ENCODE measurements at places on chromosomes 13 and 19.

GRCh38 chr13:77053192-77053591 is 26.2 kb upstream of the FBXL3 start:
- DNase-seq = no peak

DNA sequence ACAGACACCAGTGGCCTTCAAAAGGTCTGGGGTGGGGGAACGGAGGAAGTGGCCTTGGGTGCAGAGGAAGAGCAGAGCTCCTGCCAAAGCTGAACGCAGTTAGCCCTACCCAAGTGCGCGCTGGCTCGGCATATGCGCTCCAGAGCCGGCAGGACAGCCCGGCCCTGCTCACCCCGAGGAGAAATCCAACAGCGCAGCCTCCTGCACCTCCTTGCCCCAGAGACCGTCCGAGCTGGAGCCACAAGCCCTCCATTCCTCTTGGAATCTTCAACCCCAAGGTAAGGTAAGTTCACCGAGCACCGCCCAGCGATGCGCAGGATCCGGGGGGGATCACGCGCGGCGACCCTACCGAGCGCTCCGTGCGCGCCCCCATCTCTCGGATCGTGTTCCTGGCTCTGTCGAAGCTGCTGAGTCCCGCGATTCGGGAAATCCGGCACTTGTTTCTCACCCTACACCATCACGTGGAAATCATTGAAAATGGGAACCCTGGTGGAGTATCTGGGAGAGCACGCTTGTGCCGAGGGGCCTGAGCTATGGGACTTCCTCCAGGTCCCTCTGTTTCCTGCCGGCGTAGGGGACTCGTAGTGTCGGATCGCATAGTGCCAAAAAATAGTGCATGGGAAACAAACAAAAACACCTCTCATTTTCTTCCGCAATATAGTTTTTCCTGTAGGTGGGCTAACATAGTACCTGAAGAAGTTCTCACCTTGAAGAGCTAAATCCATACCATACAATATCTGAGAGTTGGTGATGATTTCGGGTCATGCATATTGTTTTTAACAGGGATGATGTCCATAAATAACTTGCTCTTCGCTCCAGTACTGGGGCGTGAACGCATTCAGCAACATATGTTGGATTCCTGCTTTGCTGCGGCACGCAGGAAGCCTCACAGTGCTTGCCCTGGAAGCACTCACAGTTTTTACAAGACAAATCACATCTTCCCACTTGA is 9.3 kb downstream of the PDX1 start:
- no peak for DNase-seq

- no peak for DNase-seq
These were observed 97.6 kb downstream of the ZNF536 start for GRCh38 chr19:30469774-30470173.

- no peak for DNase-seq
These were observed 13.9 kb downstream of the TTYH1 start for GRCh38 chr19:54429176-54429495.

DNA sequence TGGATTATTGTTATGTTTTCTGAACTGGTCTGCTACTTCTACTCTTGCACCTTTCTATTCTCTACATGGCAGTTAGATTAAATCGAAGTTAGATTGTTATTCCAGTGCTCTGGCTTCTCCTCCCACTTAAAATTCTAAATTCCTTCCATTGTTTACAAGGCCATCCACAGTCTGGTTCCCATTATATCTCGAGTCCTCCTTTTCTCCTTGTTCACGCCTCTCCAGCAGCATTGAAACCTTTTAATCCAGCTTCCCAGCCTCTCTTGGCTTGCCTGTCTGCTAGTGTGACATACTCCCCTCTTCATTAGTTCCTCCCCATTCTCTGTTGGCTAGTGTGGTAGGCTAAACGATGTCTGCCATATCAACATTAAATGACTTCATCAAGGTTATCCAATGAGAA is 54.5 kb downstream of the DNAJC15 start:
- no peak for DNase-seq

GRCh38 chr13:63497601-63498000 is 2082.0 kb upstream of the PCDH20 start:
- DNase-seq = no peak

DNA sequence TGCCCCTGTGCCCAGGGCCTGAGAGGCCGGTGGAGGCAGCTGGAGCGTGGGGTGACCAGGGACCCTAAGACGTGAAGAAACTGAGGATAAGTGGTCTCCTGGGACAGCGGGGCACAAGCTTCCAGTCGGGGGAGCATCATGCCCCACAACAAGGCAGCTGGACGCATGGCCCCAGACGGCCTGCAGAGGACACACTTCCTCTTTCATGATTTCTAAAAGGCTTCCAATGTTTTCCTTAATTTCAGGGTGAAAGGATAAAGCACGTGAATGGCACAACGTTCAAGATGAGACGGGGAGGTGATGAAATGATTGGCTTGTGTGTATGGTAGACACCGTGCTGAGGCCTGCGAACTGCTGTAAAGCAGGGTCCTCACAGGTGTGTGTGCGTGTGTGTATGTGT is 20.2 kb upstream of the MYDGF start:
- no peak for DNase-seq
